Stimulated activated memory B cell treated with anti-CD40 and anti-IgM and Interleukin-4, amounts not matched to agents 10 μg/mL and 1 μg/mL and 100 μg/mL, for 72 hours (primary cell): ENCODE measurements at places on chromosomes 13 and 19.

GRCh38 chr19:58059003-58059670 is at the start of gene ZNF135:
ZNF135 (plus strand) TSS chr19:58059282; CDS start chr19:58060003, 721 bp downstream.
- ATAC-seq = peak; percentile 91

GRCh38 chr19:49497047-49497788 is 984 bp downstream of the RPS11 start:
- peak; percentile 37 for ATAC-seq

GRCh38 chr13:100112186-100112838 is 23.4 kb downstream of the PCCA start:
- no peak for ATAC-seq

GRCh38 chr13:45482571-45483173 is 17.9 kb downstream of the COG3 start:
- ATAC-seq = no peak

GRCh38 chr13:30712536-30713532 is 22.5 kb upstream of the ALOX5AP start:
- peak; percentile 77 for ATAC-seq

GRCh38 chr19:4517451-4518057 is 732 bp downstream of the PLIN4 start:
- ATAC-seq = no peak

- ATAC-seq = no peak
Observed at GRCh38 chr19:50003254-50003788, 21.9 kb downstream of the VRK3 start.

GRCh38 chr19:35509861-35510625 is 3.4 kb downstream of the DMKN start:
- peak; percentile 81 for ATAC-seq

DNA sequence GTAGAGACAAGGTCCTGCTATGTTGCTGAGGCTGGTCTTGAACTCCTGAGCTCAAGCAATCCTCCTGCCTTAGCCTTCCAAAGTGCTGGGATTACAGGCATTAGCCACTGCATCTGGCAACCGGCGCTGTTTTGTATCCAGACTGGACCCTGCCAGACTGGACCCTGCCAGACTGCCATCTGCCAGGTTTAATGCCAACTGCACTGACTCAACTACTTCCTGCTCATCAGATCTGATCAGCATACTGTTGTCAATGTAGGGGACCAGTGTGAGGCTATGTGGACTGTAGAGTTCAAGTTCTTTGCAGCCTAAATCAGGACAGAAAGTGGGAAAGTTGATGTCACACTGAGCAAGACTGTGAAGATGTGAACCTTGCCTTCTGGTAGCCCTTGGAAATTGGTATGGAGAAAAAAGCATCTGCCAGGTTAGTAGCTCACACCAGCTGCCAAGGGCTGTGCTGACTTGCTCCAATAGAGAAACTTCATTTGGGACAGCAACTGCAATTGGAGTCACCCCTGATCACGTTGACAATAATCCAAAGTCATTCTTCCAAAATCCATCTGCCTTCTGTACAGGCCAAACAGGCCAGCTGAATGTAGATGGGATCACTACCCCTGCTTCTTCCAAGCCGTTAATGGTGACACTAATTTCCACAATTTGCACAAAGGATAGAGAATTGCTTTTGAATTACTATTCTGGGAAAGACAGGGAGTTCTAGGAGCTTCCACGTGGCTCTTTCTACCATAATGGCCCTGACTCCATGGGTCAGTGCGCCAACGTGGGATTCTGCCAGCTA is 36.8 kb upstream of the ATP1A3 start:
- ATAC-seq = no peak

- peak; percentile 65 for ATAC-seq
Observed at GRCh38 chr13:42875475-42876269, 94.3 kb downstream of the FAM216B start.

GRCh38 chr19:42028304-42029216 is 34.5 kb upstream of the ATP1A3 start:
- ATAC-seq = no peak

DNA sequence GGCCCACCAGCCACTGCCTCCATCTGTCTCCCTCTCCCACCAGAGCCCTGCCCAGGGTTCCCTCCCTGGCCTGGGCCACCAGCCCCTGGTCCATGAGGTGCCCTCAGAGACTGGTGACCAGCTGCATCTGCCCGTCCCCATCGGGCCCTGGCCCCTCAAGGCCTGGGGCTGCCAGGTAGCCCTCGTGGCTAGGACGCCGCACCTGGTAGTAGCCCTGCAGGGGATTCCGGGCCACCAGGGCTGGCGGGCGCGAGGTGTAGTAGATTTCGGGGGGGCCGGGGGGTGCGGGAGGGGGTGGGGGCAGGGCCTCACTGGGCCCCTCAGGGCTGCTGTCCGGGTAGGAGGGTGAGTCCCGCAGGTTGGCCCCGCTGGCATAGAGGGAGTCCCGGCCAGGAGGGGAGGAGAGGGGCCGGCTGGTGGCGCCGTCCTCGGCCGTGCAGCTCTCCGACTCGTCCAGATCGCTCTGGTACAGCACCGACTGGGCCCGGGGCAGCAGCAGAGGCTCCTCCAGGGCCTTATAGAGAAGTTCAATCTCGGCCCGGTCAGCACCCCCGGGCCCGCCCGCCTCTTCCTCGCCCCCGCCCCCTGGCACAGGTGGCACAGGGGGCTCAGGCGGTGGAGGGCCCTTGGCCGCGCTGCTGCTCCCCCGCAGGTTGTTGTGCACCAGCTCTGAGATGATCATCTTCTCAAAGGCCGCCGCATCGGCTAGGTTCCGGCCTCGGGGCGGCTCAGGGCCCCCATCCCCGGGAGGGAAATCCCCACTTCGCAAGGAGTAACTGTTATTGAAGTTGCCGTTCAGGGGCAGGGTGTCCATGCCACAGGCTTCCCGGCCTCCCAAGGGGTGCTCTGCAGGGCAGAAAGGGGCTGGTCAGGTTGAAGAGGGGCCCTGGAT is 14.6 kb upstream of the ASF1B start:
- ATAC-seq = peak; percentile 32

DNA sequence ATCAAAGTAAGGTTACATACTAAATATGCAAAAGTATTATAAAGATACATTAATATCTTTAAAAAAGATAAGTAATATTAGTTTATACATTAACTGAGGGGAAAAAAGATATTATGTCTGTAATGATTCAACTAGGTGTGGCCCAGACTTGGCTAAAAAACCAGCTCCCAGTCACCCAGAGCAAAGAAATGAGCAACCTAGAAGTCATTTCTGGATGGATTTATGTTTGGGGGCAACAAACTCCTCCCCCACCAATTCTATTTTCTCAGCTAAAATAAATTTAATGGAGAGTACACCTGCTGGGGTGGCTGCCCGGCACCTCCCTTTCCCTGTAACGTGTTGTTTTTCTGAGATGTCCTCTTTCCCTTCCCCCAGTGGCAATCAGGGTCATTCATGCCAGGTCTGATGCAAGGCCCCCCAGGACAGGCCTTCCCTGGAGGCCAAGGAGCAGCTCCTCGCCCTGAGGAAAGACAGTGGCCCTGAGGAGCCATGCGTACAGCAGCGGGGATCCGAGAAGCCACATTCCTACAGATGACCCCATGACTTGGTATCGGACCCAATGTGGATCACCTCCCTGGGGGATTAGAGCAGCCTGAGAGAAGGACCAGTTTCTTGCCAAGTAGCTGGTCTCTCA is 78.6 kb upstream of the DOCK9 start:
- no peak for ATAC-seq

DNA sequence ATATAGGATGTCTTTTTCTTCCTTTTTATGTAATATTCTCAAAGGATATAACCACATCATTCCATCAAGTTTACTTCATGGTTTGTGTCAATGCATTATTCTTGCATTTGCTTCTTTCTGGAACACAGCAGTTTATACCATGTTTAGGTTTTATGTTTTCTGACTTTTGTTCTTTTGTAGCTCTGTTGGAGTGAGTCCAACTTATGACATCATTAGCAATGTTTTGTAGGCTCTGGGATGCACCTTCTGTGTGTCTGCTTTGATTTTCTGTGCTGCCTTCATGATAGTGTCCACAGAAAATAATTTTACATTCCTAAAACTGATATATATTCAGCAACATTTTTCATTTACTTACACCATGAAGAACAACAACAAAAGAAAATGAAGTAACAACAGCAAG is 68.9 kb downstream of the SHISA2 start:
- ATAC-seq = no peak

GRCh38 chr19:46728208-46728607 is 11.3 kb upstream of the PRKD2 start:
- no peak for ATAC-seq

DNA sequence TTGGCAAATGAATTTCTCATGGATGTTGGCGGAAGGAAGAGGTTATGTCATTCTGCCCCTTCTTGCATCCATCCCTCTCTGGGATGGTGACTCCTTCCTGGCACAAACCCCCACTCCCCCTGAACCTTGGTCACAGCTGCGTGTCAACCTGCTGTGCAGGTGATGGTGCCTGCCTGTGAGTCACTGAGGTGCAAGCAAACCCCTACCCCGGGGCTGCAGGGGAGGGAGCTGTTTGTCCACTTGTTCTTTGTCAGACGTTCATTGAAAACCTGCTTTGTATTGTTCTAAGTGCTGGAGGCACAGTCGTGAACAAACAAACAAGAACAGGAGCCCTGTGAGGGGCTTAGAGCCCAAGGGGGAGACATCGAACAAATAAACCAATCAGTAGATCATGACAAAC is 2.0 kb upstream of the GAPDHS start:
- ATAC-seq = no peak

DNA sequence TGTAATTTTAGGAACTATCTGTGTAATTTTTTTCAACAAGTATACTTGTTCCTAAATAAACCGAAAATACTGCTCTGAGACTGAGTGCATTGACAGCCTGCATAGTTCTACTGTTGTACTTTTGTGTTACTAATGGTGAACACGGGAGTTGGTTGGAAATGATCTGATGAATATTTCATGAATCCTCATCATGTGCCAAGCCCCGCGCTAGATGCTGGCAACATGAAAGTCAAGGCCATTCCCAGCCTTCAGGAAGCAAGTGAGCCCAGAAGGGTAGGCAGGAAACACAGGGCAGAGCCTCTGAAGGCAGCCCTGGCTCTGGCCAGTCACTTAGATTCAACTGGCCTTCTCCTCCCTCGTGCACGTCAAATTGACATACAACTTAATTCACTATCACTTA is 106.1 kb downstream of the ABCC4 start:
- ATAC-seq = no peak

GRCh38 chr13:102721800-102722231 is 27.0 kb upstream of the METTL21C start:
- no peak for ATAC-seq

DNA sequence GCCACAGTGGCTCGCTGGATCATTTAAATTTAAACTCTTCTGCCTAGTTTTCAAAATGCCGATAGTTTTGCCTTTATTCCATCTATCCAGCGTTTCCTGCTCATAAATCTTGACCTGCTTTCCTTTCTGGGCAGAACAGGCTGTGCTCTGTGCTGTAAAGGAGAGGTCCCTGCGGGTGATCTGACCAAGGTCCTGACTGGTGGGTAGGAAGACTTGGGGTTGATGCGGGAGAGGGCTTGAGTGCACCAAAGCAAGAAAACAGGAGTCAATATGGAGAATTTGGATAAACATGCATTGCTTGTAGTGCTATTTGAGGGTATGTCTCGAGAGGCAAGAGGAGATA is 533.6 kb downstream of the MYO16 start:
- no peak for ATAC-seq

DNA sequence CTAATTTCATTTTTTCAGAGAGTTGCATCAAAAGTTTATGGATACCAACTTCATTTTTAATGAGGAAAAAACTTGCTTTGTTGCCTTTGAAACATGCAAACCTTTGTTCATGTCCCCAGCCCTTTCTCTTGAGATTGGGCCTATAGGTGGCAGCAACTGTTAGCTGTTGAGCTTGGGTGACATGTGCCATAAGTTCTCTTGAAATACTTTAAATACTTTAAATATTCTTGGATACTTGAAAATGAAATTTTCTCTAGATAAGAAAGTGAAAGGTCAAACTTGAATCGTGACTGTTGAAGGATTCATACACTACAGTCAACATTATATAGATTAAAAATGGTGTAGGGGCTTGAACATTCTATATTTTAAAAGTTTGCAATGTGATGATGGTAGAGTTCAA is 294.9 kb downstream of the NDFIP2 start:
- no peak for ATAC-seq

DNA sequence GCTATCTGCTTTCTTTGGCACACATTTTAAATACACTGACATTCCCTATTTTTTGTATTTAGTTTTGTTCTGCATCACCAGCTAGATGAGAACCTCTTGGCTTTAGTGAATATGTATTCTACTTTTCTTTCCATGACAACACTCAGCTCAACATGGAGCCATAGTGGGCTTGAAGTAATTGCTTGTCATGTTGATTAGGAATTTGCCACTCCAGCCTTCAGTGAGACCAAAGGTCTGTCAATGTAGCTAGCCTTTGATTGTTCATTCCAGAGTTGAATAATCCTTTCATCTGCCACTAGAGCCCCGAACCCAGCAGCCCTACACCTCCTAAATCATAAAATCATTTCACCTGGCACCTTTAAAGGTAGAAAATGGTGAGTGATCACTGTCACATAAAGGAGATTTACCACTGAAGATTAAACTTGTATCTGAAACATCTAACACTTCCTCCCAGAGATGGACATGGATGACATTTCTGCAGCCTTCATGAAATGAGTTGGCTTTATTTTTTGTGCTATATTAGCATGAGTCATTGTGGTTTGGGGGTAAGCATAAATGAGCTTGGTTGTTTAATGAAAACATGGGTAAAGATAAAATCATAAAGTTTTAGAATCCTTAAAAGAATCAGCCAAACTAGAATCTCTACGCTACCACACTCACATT is 29.2 kb upstream of the GARRE1 start:
- peak; percentile 65 for ATAC-seq

DNA sequence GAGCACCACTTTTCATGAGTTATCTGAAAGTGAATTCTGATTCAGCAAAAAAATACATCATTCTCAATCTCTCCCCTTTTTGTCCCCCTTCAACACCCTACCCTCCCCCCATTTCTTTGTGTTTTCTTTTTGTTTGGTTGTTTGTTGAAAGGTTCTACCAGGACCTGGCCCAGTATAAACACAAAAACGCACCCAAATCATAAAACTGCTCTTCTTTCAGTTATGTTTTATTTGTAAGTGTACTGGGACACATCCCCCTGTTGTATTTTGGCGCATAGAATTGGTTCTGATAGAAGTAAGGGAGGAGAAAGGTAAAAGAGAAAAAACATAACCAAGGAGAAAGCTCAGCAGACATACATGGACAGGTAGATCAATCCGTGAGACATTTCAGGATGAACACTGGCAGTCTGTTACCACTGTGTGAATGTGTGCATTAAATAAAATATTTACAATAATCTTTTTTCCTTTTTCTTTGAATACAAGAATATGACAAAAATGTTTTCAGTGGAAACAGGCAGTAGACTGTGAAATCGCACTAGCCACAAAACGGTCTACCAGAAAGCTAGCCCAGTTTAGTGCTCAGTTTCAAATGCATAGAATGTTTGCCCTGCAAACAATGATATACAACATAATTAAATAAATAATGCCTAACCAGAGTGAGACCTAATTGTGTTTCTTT is 4.2 kb downstream of the POU4F1 start:
- ATAC-seq = no peak

- no peak for ATAC-seq
Observed at GRCh38 chr13:105814219-105814901, 721.1 kb downstream of the EFNB2 start.
